Activated T-helper 2 cell treated with anti-CD3 and anti-CD28 coated beads, Interferon-gamma antibody, Interleukin-2, Interleukin-4, amounts not matched to agents 10 μg/mL and 5 μg/mL and 100 μg/mL, durations not matched to agents 14 hours and 24 hours and 36 hours (primary cell): ENCODE measurements at places on chromosomes 12 and 14. TPM values are rescaled to one million over a fixed set of nuclear protein-coding genes. Genes with fewer than 3 reads are reported as not detected.

Gene CCND2
- 557 and 561 TPM in 2 replicates for total RNA-seq

Gene KRR1
- 114 and 119 TPM in 2 replicates for total RNA-seq

Gene TOMM20L
- not detected in 2 replicates for total RNA-seq

Gene SLC10A1
- not detected in 2 replicates for total RNA-seq

Gene BEST3
- not detected in 2 replicates for total RNA-seq

Gene KLHL33
- total RNA-seq = 0.07 TPM in 1 of 2 replicates, not detected in the other

Gene SLC4A8
- 1.6 and 2.6 TPM in 2 replicates for total RNA-seq

Gene TMTC1
- total RNA-seq = 1.4 TPM in 2 replicates

Gene CCDC175
- total RNA-seq = not detected in 2 replicates

Gene CAMKK2
- total RNA-seq = 33.3 and 35.2 TPM in 2 replicates

Gene BDKRB1
- not detected in 2 replicates for total RNA-seq

Gene RBP5
- total RNA-seq = 1.2 TPM in 1 of 2 replicates, not detected in the other

GRCh38 chr12:4383304-4383865 lies 3.9 kb upstream of the FGF23 start:
- DNase-seq = no peak

DNA sequence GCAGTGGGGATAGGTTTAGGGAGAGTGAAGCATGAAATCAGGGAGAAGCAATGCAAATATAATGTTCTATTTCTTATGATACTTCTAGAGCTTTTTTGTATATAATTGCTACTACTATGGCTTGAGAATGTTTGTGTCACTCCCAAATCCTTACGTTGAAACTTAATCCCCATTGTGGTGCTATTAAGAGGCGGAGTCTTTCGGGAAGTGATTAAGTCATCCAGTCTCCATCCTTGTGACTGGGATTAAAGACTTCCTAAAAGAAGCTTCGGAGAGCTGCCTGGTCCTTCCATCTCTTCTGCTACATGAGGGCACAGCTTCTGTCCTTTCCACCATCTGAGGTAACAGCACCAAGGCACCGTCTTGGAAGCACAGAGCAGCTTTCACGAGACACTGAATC lies 81.2 kb downstream of the COX16 start:
- DNase-seq = no peak

- no peak for DNase-seq
Observed at GRCh38 chr12:70045036-70045435, 198.2 kb upstream of the CNOT2 start.

DNA sequence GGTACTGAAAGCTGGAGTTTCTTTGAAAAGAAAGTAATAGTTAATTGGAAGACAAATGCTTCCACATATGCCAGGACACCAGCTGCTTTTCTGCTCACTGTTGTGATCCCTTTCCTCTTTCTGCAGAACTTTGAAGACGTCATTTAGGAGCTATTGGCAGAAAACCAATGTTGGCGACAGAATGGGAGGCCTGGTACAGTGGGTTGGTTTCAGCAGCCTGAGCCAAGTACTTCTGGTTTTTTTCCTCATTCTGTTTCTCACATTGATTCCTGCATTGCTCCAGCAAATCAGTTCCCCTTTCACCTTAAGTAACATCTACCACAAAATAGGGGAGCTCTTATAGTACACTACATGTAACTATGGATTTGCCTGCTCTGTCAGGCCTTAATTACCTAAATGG lies 96.9 kb downstream of the FIGNL2 start:
- DNase-seq = no peak

DNA sequence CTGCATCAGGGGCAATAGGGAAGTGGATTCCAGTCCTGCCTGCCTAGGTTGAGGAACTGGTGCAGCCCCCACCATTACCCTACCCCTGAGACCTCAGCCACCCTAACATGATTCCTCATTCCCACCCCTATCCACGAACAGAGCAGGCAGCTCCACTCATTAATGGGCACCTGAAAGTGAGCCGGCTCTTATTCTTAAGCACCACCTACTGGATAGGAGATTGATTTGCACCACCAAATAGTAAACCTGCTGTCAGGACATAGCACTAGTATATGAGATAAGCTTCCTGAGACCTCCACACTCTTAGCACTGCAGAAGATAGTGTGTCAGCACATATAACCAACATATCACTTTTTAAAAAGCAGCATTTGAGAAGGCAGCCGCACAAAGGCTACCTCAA lies 573.2 kb downstream of the SOX5 start:
- DNase-seq = no peak

DNA sequence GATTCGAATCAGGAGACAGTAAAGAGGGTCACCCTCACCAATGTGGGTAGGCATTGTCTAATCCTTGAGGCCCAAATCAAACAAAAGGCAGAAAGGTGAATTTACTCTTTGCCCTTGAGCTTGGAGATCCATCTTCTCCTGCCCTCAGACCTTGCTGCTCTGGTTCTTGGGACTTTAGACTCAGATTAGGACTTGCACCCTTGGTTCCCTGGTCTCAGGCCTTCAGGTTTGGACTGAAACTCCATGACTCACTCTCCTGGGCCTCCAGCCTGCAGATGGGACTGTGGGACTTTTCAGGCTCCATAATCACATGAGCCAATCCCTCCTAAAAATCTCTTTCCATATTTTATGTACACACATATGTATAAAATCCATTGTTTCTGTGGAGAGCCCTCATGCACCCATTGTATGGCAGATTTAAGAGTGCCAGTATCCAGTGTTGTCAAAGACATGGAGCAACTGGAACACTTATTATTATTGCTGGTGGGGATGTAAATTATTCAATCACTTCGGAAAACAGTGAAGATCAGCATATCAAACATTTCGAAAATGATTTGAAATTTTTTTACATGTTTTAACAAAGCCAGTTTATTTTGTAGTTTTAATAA lies 48.7 kb downstream of the EID3 start:
- no peak for DNase-seq

- DNase-seq = no peak
Observed at GRCh38 chr12:115437061-115437567, 753.1 kb upstream of the TBX3 start.

DNA sequence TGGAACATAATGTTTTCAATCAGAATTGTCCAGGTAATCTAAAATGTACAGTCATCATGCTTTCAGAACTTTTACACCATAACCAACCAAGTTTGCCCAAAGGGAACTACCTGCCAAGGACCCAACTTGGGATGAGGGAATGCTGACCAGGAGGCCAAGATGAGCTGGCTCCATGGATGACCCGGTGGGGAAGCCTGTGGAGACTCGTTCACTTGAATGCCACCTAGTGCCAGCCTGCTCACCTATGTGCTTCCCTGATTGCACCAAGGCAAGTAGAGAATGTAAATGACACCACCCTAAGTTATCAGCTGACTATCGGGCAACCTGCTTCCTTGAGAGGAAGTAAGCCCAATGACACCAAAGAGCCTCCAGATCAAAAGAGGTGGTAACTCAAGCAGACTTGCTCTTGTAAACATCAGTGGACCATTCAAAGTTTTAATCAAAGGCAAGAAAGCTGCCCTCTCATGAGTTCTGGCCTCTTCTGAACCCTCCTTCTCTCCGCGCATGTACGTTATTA lies 137.3 kb downstream of the TTC7B start:
- no peak for DNase-seq

DNA sequence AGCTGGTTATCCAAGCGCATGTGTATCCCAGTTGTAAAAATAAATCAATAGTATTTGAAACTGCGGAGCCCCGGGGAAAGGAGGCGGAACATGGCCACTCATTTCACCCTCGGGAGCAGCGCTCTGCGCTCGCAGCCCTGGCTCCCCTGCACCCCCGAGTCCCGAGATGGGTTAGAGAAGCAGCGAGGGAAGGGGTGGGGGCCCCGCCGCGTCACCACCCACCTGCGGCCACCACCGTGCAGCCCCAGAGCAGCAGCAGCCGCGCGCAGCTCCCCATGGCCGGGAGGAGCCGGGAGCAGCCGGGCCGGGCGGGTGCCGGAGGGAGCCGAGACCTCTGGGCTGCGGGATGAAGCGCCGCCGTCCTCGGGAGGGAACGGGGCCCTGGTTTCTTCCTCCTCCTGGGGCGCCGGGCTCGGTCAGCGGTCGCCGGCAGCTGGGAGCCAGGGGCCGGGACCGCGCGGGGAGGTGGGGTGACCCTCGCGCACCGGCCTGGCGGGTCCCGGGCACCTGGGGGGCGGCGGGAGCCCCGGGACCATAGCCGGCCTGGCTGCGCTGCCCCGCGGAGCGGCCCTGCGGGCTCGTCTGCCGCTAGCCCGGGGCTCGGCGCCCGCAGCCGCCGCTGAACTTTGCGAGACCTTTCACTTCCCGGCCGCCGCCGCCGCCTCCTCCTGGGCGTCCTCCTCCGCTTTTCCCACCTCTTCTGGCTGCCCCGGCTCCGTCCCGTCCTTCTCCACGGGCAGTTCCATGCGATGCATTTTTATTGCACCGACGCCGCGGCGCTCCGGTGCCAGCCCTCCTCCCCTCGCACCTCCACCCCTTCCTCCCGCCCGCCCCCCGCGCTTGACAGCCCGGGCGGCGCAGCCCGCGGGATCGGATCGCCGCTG lies at the start of gene NTN4:
Gene NTN4, minus strand, starts transcription at position 732 of the 884 bp plus-strand sequence. Its CDS starts 455 bp downstream, at position 277.
- DNase-seq = peak; percentile 16

- DNase-seq = no peak
Observed at GRCh38 chr14:75880512-75880911, 101.3 kb downstream of the TGFB3 start.

DNA sequence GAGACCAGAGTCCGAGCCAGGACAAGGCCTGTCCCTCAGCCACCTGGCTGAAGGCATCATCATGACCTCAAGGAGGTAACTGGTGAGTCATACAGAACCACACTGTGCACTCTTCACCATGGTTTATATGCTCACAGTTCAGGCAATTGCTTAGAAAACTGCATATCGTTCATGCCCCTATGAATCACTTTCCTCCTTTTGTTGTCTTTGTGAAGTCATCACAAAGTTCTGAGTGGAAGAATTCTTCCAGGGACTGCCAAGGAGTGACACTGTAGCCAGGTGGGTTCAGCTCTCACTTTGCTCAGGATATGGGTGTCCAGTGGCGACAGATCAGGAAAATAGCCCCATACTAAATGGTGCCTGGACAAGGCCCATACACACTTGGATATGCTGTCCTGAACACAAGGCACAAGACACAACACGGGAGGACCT lies 92.5 kb downstream of the DPF3 start:
- no peak for DNase-seq

GRCh38 chr14:104604458-104605449 lies at the start of gene TMEM179:
Gene TMEM179 (minus strand): TSS chr14:104604772. CDS start chr14:104604741, 31 bp downstream.
- no peak for DNase-seq

- DNase-seq = no peak
Observed at GRCh38 chr12:97713270-97713669, 250.7 kb downstream of the RMST start.

DNA sequence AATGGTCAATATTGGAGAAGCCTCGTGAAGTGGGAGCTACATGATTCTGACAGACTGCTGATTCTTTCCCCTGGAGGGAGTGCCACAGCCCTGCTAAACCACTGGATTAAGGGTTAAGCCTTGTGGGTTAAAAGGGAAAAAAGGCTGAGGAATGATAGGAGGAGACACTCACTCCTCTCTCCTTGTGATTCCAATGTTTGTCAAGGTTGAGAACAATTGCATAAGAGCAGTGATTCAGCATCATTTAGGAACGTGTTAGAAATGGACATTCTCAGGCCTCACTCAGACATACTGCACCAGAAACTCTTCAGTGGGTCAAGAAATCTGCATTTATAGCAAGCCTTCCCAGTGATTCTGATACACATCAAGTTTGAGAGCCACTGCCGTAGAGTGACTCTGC lies 87.8 kb upstream of the GZMB start:
- DNase-seq = no peak
